ENCODE measurements at places on chromosomes 2 and 18. TPM values are rescaled to one million over a fixed set of nuclear protein-coding genes. Genes with fewer than 3 reads are reported as not detected.

The PKP4 gene
- total RNA-seq = 112 TPM

The FMNL2 gene
- 114 TPM for total RNA-seq

The TBR1 gene
- total RNA-seq = 53.7 TPM

The STON1 gene
- total RNA-seq = 9.4 TPM

The LRRC30 gene
- not detected for total RNA-seq

The DSC3 gene
- total RNA-seq = 0.78 TPM

The ARHGAP15 gene
- total RNA-seq = 14.2 TPM

The GREB1L gene
- 0.31 TPM for total RNA-seq

DNA sequence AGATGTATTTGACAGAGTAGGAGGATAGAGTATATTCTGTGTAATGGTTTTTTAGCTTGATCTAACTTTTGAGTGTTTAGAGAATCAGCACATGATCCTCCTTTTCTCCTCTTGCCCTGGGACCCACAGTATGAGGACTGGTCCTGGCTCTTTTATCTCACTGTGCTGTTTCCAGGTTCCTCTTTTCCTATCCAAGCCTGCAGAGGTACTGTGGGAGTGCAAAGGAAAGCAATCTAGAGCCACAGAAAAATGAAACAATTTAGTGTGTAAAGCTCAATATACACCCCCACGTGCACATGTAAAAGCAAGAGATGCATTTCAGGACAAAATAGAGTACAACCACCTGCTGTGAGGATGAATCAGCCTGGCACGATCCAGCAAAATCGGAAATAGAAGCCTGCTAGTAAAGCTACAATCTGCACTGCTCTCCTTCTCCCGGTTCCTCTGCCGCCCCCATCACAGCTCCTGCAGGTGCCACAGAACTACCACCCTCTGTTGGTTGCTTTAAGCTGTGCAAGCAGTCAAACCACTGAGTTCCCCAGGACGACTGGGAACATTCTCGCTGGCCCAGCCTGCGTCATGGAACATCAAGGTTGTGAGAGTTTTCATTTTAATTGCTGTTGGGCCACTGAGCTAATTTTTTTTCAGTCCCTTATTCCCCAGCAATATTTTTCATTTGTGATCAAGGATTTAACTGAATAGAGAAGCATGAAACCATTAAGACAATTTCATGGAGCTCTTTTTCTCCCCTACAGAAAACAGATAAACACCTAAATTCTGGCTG lies 47.8 kb upstream of the MAPRE3 start:
- DNase-seq = peak; percentile 79

DNA sequence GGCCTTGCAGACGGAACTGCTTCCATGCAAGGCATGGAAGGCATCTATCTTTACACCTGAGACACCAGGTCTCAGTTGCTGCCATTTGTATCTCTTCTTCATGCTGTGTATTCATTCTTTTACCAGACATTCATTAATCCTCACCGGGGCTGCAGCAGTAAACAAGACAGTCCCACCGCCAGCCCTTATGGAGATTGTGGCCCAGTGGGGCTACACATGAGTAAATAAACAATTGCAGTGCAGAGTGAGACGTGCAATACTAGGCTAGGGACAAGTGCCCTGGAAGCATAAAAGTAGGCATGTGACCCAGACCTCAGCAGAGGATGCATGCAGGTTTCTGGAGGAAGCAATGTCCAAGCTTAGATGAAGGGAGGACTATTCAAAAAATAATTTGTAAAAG lies 497.6 kb upstream of the KLHL29 start:
- DNase-seq = no peak

DNA sequence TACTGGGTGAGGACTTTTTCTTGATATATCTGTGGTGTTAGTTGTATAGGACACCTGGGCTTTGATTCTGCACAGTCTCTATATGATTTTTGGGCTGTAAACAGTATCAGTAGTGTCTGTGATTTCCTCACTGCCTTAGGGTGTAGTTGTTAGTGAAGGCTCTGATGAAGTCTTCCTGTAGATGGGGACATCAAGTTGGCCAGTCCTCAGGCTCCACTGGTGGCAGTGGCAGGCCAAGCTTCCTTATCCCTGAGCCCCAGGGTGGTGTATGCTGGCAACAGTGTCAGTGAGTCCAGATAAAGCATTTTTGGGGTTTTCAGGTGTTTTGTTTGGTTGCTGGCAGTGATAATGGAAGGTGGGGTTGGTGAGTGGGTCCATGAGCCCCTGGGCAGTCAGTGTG lies 961.4 kb downstream of the DSC3 start:
- no peak for DNase-seq

GRCh38 chr2:84741182-84741822 lies 139.6 kb downstream of the TRABD2A start:
- DNase-seq = no peak

- no peak for DNase-seq
Measured at GRCh38 chr2:133314795-133315194, 253.5 kb downstream of the NCKAP5 start.

- no peak for DNase-seq
Measured at GRCh38 chr2:196088203-196088602, 19.6 kb upstream of the DNAH7 start.

DNA sequence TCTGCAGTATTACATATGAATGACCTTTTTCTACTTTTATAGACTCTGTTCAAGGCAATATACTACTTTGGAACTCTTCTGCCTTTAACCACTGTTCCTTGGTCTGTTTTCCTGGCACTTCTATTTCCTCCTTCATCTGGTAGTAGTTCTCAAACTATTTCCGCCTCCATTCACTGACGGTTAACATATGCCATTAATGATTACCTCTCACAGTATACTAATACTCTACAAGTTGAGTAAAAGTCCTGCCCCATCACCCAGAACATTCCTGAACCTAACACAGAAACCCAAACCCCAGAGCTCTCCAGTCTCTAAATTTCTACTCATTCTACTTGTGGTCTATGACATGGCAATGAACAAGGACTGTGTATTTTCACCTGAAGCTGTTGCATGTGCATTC lies 4.5 kb downstream of the GFPT1 start:
- DNase-seq = no peak

- DNase-seq = no peak
Measured at GRCh38 chr18:62784338-62784965, 69.1 kb downstream of the PHLPP1 start.

GRCh38 chr2:207243601-207244000 lies 77.9 kb upstream of the KLF7 start:
- no peak for DNase-seq

- no peak for DNase-seq
Measured at GRCh38 chr2:209391776-209392401, 32.0 kb upstream of the MAP2 start.

- DNase-seq = no peak
Measured at GRCh38 chr2:237184192-237184918, 98.7 kb downstream of the COPS8 start.

GRCh38 chr2:153189091-153189888 lies 289.3 kb downstream of the RPRM start:
- DNase-seq = no peak

DNA sequence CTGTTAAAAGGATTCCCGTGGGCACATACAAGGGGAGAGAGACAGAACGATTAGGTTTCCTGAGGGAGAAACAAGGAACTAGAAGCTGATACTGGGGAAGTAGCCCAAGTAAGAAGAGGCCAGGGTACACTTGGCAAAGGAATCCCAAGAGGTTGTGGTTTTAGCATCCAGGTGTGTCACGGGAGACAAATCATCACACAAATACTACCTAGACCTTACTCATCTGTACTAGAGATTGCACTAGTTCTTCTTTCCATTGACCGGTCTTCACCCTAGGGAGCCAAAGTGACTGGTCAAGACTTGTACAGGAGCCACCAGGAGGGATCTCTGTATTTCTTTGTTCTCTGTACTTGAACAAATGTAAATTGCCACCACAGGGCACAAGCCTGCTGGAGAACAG lies 14.2 kb upstream of the NR4A2 start:
- DNase-seq = no peak

DNA sequence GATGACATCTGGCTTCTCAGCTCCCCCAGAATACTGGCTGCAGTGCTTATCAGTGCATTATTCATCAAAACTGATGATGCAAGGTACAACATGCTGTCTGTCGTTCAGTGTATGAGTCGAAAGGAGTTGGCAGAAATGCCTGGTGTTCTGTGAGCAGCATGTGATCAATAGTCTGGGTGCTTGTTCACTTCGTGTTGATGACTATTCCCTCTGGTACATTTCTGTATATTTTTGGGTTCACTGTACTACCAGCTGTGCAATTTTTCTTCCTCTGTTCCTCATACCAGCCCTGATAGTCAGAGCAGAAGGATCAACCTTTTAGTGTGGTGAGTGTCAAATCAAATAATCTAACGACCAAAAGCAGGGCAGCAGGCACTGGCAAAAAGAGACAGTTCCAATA lies 59.0 kb upstream of the KLHL14 start:
- DNase-seq = no peak

DNA sequence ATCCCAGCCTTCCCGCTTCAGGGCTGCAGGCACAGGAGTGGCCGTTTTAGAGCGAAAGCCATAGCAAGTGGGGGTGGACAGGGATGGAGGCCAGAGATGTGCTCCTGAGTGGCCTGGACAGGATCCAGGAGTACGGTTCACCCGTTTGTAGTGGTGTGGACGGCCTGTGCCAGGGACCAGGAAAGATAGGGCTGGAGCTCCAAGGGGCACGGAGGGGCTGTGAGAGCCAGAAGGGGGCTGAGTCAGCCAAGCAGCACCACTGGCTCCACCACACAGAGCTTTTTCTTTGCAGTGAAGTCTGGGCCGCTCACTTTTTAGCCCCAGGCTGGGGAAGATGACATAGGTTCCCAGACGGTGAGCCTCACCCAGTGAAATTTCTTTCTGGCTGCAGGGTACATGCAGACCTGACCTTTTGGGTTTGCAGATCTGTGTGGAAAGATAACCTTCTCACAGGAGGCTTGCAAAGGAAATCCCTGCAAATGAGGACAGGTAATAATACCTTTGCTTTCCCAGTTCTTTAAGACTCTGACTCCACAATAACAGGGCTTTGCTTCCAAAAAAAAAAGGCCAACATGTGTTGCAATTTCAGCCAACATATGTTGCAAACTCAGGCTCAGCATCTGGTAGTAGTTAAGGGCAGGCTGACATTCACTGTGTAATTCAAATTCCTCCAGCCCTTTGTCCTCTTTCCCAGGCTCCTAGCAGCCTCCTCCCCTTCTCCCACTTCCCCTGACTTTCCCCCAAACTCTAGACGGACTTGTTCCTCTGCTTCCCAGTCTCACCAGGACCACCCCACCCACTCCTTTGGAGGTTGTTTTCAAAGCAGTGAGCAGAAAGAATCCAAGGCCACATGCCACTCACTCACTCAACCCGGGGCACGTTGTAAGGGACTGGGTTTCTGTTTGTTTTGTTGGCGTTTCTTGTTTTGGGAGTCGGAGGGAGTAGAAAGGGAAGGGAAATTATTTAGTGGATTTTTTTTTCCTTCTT lies 20.3 kb upstream of the LAPTM4A start:
- no peak for DNase-seq

DNA sequence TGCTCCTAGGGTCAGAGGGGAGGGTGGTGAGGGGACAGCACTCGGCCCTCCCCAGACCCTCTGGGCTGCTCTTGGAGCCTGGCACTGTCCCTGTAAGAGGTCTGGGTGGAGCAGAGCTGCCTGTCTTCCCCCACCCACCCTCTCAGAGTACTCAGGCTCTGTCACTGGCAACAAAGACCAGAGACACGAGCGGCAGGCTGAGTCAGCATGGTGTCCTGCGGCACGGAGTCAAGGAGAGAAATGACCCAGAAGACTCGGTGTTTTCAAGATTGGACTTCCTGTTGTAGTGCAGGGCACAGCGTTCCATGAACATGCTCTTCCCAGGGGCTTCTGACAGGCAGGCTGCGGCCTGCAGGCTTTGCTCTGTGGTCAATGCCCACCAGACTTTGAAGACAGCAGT lies 19.9 kb downstream of the SIGLEC15 start:
- DNase-seq = no peak

DNA sequence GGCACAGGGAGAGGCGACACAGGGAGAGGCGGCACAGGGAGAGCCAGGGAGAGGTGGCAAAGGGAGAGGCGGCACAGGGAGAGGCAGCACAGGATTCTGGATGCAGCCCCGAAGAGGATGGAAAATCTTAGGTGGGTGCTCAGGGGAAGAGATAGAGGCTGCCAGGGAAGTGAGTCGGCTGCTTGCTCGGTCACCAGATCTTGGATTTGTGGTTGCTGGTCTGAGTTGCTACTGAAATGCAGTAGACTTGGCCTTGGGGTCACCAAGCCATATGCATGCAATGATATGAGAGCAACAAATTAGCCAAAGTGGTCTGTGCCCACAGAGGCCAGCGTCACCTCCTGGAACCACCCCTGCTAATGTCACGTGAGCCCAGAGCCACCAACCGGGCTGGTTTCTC lies 117.2 kb upstream of the SALL3 start:
- no peak for DNase-seq

DNA sequence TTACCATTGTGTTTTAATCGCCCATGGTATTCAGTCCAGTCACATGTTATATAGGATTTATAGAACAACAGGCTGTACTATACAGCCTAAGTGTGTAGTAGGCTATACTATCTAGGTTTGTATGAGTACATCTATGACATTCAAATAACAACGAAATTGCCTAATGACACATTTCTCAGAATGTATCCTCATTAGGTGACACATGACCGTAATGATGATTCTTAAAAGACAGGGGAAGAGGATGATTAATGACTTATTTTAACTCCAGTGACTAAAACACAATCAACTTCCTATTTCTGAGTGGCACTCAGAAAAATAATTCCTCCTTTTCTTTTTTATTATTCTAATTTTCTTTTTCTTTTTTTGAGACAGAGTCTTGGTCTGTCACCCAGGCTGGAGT lies 63.0 kb upstream of the ACSL3 start:
- no peak for DNase-seq

- no peak for DNase-seq
Measured at GRCh38 chr18:11759456-11759855, 70.4 kb downstream of the GNAL start.

Measured in occipital lobe (tissue), 3 donors.